ENCODE measurements at places on chromosomes 7 and 10. TPM values are rescaled to one million over a fixed set of nuclear protein-coding genes. Genes with fewer than 3 reads are reported as not detected.

DNA sequence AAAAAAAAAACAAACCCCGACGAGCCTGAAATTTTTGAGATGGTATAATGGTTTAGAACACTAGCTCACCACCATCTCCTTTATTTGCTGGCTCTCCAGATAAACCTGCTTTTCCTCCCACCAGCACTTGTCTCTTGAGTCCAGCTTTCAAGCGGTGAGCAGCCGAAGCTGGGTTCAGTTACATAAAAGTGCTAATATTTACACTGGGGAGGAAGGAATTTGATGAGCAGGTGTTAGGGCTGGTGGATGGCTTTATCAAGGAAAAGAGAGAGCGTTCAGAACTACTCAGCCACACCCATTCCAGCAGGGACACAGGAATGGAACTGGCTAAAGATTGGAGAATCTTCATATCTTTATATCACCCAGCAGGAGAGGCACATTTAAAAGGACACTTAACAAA lies 6.6 kb upstream of the CALML3 start:
- peak; percentile 9 for DNase-seq

The SLC35G1 gene
- 3.9 TPM for total RNA-seq

The FRAT1 gene
- 4.1 TPM for total RNA-seq

The OPN4 gene
- total RNA-seq: 0.18 TPM

DNA sequence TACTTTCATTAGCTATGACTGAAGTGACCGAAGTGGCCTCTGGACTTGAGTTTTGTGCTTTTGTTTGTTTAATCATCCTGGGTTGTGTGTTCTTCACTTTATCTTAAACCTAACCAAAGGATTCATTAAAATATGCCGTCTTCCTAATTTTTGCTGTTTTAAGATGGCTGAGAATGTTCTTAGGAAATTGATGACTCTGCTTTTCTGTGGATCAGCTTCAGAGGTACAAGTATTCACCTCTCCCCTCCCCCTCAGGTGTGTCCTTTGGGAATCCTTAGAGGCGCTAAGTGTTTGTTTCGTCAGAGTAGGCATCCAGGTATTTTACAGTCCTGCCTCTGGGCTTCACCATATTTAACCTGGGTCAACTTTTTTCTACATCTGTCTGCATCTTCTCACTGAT lies 1.1 kb downstream of the CCDC126 start:
- no peak for DNase-seq

The HILPDA gene
- 49.4 TPM for total RNA-seq

DNA sequence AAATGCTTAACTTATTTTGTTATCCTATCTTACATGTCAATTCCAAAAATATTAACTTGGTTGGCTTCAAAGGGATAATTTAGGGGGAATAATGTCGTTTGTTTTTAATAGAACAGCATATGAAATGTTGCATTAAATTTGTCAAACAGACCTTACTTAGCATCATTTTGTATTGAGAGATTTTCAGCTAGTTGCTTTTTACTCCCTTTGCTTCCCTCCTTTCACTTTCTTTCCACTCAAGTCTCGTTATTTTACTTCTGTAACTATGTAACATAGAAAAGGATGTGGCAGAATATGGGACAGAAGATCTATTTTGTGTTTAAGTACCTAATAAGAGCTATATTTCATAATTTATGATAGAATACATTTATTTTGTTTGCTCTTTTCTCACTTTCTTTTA lies 2.6 kb downstream of the PHYHIPL start:
- DNase-seq: no peak

DNA sequence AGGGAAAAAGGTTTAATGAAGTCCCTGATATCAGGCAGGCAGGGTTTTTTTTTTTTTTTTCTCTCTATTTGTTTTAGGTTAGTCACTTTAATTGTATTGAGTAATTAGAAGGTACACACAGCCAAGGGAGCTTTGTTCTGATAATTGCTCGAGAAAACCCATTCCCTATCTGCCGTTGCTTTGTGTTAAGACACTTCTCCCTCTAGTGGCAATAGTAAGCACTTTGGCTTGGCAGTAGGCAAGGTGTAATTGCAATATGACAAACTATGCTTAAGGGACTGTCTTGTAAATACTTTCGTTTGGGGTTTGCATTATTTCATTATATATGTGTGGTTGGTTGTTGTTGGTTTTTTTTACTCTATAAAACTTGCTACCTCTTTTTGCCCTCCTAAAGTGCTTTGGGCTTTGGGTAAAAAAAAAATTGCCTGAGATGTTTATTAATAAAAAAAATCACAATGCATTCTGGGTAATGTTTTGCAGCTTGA lies 113.4 kb downstream of the BTRC start:
- no peak for DNase-seq

- DNase-seq: no peak
Observed at GRCh38 chr7:42549866-42550485, 313.0 kb upstream of the GLI3 start.

The DGKI gene
- total RNA-seq: 2.3 TPM

GRCh38 chr7:106566672-106567071 lies 94.3 kb downstream of the CCDC71L start:
- no peak for DNase-seq

The HMX3 gene
- total RNA-seq: not detected

- DNase-seq: no peak
Observed at GRCh38 chr7:25333296-25333928, 105.1 kb upstream of the NPVF start.

DNA sequence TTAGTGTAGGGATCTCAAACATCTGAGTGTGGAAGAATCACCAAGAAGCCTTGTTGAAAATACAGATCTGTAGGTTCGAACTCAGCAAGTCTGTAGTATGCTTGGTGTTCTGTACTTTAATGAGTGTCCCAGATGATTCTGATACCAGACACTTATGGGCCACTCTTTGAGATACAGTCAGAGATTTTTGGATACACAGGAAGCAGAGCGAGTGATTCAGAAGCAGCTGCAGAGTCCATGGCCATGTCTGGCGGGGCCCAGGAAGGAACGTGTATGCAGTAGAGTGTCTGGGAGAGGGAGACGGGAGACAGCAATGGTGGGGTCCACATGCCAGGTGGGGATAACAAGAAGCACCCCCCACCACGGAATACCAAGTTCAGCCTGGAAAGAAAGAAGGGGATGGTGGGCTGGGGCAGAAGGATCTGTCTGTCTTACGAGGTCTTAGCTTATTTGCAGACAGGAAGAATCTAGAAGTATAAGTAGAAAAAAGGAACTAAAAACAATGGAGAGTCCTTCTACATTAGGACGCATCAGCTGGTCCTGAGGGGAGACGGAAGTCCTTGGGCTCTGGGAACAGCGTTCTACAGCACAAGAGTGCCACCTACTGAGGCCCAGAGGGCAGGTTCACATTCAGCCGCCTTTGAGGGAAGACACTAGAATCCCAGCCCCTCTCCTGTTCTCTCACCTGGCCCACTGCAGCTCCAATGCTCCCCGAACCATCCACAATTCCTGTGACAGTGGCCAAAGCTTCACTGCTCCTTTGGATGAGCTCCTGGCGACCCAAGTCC lies 55.4 kb downstream of the SLC37A3 start:
- DNase-seq: no peak

The COL28A1 gene
- 182 TPM for total RNA-seq

The CBLL1 gene
- total RNA-seq: 24.0 TPM

The CUL1 gene
- total RNA-seq: 40.4 TPM

- DNase-seq: no peak
Observed at GRCh38 chr7:11655163-11655562, 176.8 kb downstream of the THSD7A start.

- no peak for DNase-seq
Observed at GRCh38 chr7:30003098-30003497, 13.5 kb upstream of the SCRN1 start.

DNA sequence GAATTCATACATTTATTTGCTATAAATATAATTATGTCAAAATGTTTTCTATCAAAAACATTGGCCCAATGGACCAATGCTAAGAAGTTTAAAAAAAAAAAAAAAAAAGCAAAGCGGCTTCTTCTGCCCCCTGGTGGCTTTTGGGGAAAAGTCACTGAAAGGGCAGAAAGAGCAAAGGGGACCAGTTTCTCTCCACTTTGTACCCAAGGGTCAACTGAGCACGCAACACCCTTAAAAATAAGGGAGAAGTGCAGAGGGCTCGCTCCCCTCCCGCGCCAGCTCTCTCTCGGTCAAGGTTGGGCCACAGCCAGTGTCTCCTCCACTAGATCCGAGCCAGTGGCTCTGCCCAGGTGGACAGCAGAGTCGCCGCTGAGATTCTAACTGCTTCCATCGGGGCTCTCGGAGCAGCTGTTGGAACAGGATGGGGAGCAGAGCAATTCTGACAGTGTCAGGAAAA lies 136.4 kb upstream of the FGFR2 start:
- DNase-seq: no peak

DNA sequence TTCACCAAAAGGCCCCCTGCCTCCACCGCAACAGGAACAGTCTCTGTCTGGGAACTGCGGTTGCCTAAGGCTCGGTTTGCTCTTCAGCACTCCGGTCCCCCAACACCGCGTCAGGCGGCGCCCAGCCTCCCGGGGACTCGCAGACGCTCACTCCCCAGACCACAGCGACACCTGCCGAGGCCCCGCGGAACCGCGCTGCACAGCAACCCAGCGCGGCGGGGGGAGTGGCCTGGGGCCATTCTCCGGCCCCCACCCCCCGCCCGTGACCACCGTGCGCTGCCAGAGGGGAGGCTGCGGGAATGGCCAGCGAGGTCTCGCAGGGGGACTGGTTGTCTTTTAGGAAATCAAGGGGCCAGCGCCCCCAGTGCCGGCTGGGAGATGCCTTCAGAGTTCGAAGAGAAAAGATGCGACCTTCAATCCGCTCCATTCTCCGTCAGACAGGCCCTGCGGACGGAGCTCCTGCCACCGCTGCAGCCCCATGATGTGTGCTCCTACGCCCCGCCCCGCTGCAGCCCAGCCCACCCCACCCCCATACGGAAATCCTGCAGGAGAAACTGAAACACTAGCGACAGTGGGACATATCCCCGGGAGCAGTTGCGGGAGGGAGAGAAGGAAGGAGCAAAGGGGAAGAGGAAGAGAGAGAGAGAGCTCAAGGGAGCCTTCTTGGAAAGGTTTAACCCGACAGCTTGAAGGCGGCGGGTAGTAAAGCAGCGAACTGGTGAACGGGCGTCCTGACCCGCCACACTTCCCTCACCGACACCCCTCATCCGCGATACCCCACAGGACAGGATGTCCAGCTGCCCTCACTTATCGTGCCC lies 137.4 kb upstream of the CDCA7L start:
- DNase-seq: peak; percentile 97

The TRPV6 gene
- 0.40 TPM for total RNA-seq

GRCh38 chr7:148115308-148115707 lies 475.3 kb upstream of the C7orf33 start:
- DNase-seq: no peak

The IRF5 gene
- 8.7 TPM for total RNA-seq

DNA sequence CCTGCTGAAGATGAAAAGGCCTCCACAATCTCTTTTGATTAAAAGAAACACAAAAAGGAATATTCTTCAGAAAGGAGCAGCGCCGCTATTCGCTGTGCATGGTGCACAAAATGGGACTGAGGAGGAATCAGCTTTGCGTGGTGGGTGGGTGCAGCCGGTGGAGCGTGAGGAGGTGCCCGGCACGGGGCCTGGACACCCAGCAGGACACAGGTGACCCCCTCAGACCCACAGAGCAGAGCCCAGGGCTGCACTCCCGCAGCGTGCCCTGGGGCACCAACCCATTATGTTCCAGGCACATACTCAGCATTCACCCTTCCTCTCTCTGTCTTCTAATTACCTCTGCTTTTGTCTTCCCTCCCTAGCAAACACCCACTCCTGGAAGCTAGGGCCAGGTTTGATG lies 238.0 kb upstream of the PPP2R2D start:
- no peak for DNase-seq

- no peak for DNase-seq
Observed at GRCh38 chr7:128838981-128839731, 8.9 kb downstream of the FLNC start.

DNA sequence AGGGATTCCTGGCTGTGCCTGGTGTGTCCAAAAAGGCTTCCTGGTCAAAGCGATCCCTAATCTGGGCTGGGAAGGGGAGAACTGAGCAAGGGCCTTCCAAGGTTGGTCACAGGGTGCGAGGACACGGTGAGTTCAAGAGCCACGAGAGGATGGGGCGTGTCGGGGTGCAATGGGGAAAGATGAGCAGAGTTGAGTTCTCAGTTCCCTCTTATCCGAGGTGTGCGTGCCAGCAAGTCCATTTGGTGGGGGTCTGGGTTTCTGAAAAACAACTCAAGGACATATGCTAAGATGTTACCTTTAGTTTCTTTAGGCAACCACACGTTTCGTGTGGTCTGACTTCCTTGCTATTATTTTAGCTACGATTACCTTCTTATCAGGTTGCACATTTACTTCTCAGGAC lies 1.3 kb downstream of the ZNF775 start:
- DNase-seq: peak; percentile 41

GRCh38 chr7:22142572-22142971 lies 196.9 kb upstream of the CDCA7L start:
- no peak for DNase-seq

GRCh38 chr7:80618096-80618495 lies 20.3 kb upstream of the CD36 start:
- DNase-seq: no peak

DNA sequence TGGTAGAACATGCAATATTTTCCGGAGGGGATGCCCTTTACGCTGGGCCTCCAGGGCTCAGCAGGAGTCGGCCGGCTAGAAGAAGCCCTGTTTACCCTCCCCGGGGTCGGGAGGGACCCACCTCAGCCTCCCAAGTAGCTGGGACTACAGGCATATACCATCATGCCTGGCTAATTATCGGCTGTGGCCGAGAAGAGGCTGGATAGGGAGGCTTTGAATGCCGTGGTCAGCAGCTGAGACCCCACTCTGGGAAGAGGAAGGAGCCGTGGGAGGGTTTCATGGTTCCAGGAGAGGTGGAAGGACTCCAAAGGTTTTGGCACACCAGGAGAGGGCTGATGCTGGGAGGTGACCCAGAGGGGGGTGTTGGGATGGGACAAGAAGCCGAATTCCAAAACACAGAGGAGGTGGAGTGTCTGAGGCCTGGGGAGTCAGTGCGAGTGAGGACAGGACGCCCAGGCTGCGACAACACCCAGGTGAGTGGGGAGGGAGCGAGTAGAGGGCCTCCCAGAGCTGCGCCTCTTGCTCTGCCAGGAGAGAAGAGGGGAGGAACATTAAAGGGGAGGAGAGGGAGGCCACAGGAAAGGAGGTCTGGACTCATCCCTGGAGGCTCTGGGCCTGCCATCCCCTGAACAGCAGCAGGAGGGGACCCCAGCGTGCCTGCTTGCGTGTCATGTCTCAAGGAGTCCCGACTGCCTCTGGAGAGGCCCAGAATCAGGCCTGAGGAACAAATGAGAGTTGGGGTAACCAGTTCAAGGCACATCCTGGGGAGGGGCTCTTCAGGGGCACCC lies 19.6 kb downstream of the GRID2IP start:
- DNase-seq: no peak

GRCh38 chr10:77881636-77882035 lies 44.9 kb downstream of the DLG5 start:
- no peak for DNase-seq

DNA sequence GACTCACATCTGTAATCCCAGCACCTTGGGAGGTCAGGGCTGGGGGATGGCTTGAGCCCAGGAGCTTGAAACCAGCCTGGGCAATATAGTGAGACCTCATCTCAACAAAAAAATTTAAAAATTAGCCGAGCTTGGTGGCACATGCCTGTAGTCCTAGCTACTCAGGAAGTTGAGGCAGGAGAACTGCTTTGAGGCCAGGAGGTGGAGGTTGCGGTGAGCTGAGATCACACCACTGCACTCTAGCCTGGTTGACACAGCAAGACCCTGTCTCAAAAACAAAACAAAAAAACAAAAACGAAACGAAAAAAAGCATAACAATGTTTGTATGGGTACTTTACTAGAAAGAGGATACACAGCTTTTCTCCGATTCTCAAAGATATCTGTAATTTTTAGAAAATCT lies 31.8 kb downstream of the WNT16 start:
- DNase-seq: no peak
